ENCODE measurements at places on chromosomes 13 and 19.

DNA sequence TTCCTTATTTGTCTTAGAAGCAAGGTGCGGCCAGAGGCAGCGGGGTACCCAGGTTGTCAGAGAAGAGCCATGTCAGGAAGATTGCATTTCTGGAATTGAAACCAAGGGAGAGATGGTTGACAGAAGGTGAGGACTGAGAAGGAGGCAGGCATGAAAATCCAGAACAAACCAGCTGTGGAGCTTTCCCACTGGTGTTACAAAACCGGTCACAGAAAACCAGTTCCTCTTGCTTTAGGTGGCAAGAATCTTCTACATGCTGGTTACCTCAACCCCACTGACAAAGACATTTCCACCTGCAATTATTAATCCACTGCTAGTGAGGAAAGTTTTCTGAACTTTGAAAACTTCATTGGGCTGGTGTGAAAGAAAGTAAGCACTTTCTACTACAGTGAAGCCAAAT lies 64.0 kb upstream of the MED4 start:
- DNase-seq: no peak

GRCh38 chr13:31538067-31539042 lies 201.0 kb upstream of the RXFP2 start:
- DNase-seq: no peak

DNA sequence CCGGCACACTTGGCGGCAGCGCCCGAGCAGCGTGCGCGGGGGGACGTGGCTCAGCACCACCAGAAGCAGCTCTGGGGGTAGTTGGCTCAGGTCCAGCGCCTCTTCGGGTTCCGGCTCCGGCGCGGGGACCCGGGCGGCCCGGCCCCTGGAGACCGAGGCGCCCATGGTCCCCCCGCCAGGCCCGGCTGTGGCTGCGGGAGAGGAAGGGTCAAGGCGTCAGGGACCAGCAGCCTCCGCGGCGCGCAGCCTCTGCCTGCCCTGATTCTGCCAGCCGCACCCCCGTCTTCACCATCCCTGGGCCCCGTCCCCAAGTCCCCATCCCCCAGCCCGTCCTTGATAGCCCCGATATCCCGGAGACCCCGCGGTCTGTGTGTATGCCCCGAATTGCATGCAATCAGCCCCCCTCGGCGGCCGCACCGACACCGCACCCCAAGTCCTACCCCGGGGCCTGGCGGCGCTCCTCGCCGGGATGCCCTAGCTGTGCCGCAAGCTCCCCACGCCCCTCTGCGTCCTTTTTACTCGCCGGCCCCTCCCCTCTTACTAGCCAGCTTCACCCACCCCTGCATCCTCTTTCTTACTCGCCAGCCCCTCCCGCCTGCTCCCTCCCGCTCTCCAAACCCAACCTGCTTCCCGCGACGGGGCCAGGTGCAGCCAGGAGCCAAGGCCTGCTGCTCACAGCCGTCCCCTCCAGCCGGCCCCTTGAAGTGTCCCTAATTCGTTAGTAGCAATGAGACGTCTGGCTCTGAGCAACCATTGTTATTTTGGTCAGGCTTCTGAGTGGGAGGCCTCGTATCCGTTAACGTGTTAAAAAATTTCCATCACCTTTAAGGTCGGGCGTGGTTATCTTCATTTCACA lies at the start of gene FBXO27:
Gene FBXO27, minus strand, starts transcription at position 487 of the 856 bp plus-strand sequence. Its CDS starts 322 bp downstream, at position 165.
- DNase-seq: no peak

DNA sequence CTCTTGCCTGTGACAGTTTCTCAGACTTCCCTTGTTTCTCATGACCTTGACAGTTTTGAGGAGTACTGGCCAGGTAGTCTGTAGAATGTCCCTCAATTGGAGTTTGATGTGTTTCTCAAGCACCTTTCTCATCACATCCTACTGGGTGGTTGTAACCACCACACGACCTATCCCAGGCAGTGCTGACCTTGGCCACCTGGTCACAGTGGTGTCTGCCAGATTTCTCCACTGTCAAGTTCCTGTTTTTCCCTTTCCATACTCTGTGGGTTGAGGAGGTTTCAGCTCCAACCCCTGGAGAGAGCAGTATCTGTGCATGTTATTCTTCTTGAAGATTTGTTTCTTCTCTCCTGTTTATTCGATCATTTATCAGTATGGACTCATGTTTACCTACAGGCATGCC lies 8.4 kb upstream of the UPF3A start:
- DNase-seq: no peak

Measured in GM12891 (cell line).